Endothelial cell of umbilical vein (primary cell): ENCODE measurements at places on chromosomes 6 and 20. TPM values are rescaled to one million over a fixed set of nuclear protein-coding genes. Genes with fewer than 3 reads are reported as not detected.

- no peak overlapping the region for H3K4me3 ChIP-seq
- no peaks in the 10 kb centered on the region for H3K4me1 ChIP-seq
- no peak for DNase-seq
- no peak overlapping the region for H3K27ac ChIP-seq
- H3K27me3 ChIP-seq, result no peaks in the 10 kb centered on the region
These were observed 21.8 kb downstream of the ITPR3 start for GRCh38 chr6:33642897-33643296.

- H3K27ac ChIP-seq, result no peak overlapping the region
- no peak for DNase-seq
- H3K4me3 ChIP-seq, result no peak overlapping the region
- peaks cover 15% of the 10 kb centered on the region for H3K4me1 ChIP-seq
These were observed 1.7 kb upstream of the HINT3 start for GRCh38 chr6:125954735-125955339.

The SLC35D3 gene
- polyA plus RNA-seq, result not detected in 2 replicates

- no peaks in the 10 kb centered on the region for H3K27me3 ChIP-seq
- no peak for DNase-seq
- H3K27ac ChIP-seq, result no peak overlapping the region
- H3K4me1 ChIP-seq, result no peaks in the 10 kb centered on the region
- H3K4me3 ChIP-seq, result no peak overlapping the region
These were observed 477.0 kb downstream of the C6orf118 start for GRCh38 chr6:164832410-164832809.
